ENCODE measurements at places on chromosomes 6 and 20.

- DNase-seq = no peak
Measured at GRCh38 chr6:109062216-109062615, 32.4 kb downstream of the SESN1 start.

GRCh38 chr6:4970739-4971395 is 33.0 kb downstream of the RPP40 start:
- DNase-seq = no peak

- DNase-seq = no peak
Measured at GRCh38 chr6:135086414-135086764, 31.8 kb upstream of the HBS1L start.

- DNase-seq = peak; percentile 63
Measured at GRCh38 chr20:53926428-53927028, 143.9 kb downstream of the BCAS1 start.

DNA sequence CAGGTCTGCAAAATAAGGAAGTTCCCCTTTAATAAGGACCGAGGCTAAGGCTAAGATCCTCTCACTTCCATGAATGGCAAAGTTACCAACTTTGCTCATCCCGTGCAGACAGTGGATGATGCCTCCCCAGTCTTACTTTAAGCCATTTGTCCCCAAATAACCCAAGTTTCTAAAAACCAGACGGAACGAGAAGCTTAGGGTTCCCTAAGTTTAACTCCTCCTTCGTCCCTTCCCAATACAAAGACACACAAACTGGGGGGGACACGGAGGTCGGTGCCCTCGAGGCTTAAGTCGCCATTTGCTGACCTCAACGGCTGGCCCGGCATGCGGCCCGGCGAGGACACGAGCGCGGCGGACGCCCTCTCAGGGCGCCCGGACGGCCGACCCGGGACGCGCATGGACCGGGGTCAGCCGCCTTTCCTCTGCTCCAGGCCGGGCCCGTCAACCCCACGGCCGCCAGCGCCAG is 527 bp downstream of the FBXO30 start:
- no peak for DNase-seq

GRCh38 chr6:113292646-113293422 is 564.3 kb upstream of the MARCKS start:
- no peak for DNase-seq

DNA sequence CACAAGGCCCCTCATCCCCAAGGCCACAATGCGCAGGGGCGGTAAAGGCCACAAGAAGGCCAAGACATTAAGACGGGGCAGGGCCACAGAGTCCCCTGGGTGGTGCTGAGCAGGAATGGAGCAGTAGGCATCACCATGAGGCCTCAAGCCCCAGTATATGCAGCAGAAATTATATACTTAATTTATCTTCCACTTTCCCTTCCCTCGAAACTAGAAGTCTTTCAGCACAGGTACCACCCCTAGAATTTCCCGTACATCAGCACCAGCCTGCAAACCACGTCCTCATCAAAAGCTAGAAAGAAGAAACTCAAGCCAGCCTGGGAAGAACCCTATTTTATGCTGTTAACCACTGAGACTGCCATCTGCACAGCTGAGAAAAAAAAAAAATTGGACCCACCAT is 89.4 kb downstream of the PLG start:
- DNase-seq = no peak

GRCh38 chr20:10954908-10955580 is 281.2 kb upstream of the JAG1 start:
- no peak for DNase-seq

- DNase-seq = no peak
Measured at GRCh38 chr6:124443541-124443940, 518.7 kb upstream of the RNF217 start.

DNA sequence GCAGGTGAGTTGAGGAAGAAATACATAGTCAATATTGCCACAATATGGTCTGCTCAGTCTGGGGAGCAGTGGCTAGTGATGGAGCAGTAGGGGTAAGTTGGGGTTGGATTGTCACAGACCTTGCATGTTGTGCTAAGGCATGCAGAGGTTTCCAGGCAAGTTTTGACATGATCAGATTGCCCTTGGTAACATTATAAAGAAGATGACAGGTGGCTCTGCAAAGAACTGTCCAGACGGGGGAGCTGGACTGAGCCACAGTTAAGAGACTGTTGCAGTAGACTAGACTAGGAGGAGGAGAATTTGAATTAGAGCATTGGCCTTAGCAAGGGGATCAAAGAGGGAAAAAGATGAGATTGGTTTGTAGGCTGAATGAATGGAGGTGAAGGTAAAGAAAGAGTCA is 23.4 kb downstream of the ATRN start:
- DNase-seq = no peak

GRCh38 chr20:48143435-48144081 is 358.3 kb upstream of the SULF2 start:
- DNase-seq = no peak

DNA sequence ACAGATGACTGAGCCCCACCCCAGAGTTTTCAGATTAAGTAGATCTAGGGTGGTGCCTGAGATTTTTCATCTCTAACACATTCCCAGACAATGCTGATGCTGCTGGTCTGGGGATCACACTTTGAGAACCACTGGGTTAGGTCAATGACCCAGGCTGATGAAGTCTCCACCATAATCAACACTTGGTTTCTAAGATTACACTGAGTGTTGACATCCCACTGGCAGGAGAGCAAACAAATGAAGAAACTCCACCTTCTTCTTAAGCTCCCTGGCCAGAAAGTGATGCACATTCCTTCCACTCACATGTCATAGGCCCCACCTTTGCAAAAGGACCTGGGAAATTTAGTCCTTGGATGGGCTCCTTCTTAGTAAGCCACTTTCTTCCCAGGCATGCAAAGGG is 53.1 kb downstream of the MAFB start:
- peak; percentile 21 for DNase-seq
